ENCODE measurements at places on chromosomes 5 and 9.

- H3K4me3 ChIP-seq, result no peak overlapping the region
- H3K4me1 ChIP-seq, result no peaks in the 10 kb centered on the region
- no peaks in the 10 kb centered on the region for H3K36me3 ChIP-seq
- H3K27me3 ChIP-seq, result peaks cover 7% of the 10 kb centered on the region
Measured at GRCh38 chr5:137199966-137200365, 299.2 kb downstream of the SPOCK1 start.

GRCh38 chr5:135170500-135170899, 136.5 kb upstream of the PITX1 start:
- H3K36me3 ChIP-seq, result peaks cover 3% of the 10 kb centered on the region
- DNase-seq, result no peak
- no peak overlapping the region for H3K4me3 ChIP-seq
- peaks cover 36% of the 10 kb centered on the region for H3K27me3 ChIP-seq
- no peak overlapping the region for H3K27ac ChIP-seq

DNA sequence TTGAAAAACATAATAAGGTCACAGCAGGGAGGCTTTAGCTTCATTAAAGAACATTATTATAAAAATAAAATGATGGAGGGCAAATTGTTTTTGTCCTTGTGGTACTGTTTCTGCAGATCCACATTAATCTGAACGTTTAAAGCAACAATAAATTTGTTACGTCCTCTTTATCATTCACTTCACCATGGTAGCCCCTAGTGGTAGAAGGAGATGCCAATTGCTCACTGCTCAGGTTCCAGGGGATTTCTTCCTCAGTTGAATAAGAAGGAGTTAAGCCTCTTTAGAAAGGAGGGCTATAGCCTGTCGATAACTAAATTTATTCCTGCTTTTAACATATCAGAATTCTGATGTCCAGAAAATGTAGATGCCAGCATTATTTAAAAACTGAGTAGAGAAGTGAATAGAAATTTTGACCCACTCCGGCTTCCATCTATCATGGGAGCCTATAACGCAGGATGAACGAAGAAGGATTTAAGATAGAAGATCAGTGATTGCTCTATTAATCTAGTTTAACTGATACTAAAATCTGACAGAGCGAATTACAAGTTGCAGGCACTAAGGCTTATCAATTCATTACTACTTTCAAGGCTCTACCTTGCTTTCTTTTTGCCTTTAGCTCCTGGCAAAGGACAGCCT, 692.3 kb downstream of the PTPRD start:
- peaks cover 7% of the 10 kb centered on the region for H3K4me1 ChIP-seq
- no peaks in the 10 kb centered on the region for H3K36me3 ChIP-seq
- DNase-seq, result no peak
- H3K27me3 ChIP-seq, result no peaks in the 10 kb centered on the region

DNA sequence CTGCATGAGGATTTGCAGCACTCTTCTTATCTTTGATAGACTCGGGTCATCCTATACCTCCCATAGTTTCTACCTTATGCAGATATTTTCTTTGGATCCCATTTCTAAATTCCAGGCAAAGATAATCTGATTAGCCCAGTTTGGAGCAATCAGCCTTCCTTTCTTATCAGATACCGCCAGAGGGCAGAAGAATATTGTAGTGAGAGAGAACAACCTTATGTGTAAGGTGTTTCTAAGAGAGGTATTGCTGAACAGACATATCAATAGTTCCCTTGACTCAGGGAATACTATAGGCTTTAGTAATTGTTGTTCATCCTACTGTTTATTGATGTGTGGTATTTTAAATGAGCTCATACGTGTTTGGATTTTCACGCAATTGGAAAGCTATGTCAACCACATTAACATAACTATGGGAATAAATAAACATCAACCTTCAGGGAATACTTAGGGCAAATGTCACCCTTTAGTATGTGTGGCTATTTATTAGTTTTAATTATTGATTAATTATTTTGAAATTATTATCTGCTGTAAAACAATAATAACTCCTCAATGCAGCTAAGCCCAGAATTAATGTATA, 1435.2 kb upstream of the CDH9 start:
- DNase-seq, result no peak
- no peak overlapping the region for H3K4me3 ChIP-seq
- no peaks in the 10 kb centered on the region for H3K4me1 ChIP-seq

- no peaks in the 10 kb centered on the region for H3K27me3 ChIP-seq
- no peak overlapping the region for H3K27ac ChIP-seq
- no peaks in the 10 kb centered on the region for H3K4me1 ChIP-seq
- no peak overlapping the region for H3K4me3 ChIP-seq
- H3K36me3 ChIP-seq, result no peaks in the 10 kb centered on the region
Measured at GRCh38 chr9:14526504-14526903, 166.7 kb downstream of the ZDHHC21 start.

DNA sequence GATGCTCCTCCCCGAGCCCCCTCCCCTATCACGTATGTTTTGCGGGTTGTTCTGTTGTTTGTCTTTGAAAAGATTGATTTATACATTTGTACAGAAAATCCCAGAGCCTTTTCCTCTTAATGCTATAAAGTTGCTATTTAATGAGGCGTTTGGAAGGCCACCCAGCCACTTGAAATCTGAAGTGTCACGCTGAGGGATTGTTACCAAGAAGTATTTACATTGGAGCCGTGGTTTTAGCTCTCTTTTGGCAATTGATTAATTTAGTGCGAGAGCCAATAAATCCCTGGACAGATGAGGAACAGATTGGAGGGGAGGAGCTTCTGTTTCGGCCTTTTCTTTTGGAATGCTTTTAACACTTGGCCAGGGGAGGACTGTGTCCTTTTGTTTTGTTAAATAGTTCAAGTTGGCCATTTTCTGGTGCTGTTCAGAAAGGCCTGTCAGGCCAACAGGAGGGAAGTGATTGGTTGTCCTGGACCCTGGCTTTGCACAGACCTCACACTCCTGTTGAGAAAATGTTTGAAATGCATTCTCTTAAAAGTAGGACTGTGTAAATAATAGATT, 250.2 kb downstream of the PDZD2 start:
- no peak for DNase-seq
- H3K27ac ChIP-seq, result no peak overlapping the region
- H3K4me3 ChIP-seq, result no peak overlapping the region
- H3K27me3 ChIP-seq, result peaks cover 19% of the 10 kb centered on the region

GRCh38 chr9:91433180-91433579, 9.5 kb upstream of the NFIL3 start:
- H3K4me3 ChIP-seq, result no peak overlapping the region
- no peaks in the 10 kb centered on the region for H3K27me3 ChIP-seq
- no peaks in the 10 kb centered on the region for H3K36me3 ChIP-seq
- H3K27ac ChIP-seq, result no peak overlapping the region
- no peak for DNase-seq

DNA sequence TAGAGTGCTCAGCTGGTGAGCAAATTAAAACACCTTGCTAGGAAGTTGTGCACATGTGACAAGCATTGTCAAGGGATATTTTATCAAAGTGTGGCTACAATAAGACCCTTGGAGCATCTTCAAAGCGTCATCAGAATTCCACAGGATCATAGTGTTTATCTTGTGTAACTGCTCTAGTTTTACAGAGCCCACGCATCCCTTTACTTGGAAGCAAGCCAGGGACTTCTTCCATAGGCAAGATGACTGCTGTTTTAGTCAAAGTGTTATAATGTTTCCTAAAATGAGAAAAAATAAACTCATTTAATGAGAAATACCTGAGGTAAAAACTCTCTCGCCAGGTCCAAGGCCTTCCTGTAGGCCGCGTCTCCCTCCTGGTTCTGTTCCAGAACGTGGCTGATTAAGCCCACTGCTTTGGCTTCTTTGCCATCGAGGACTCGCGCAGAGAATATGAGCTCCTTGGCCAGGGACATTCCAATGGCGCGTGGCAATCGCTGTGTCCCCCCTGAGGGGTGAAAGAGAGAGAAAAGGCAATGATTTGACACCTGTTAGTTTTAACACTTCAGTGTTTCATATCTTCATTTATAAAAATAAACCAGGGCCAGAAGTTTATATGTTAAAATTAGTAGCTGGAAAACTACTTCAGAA, 141.1 kb downstream of the AUH start:
- no peak overlapping the region for H3K4me3 ChIP-seq
- H3K27me3 ChIP-seq, result no peaks in the 10 kb centered on the region
- H3K4me1 ChIP-seq, result no peaks in the 10 kb centered on the region
- no peaks in the 10 kb centered on the region for H3K36me3 ChIP-seq

GRCh38 chr9:100083448-100084127, 15.2 kb downstream of the ERP44 start:
- H3K4me3 ChIP-seq, result peak overlapping the region; percentile 41
- no peaks in the 10 kb centered on the region for H3K27me3 ChIP-seq
- H3K4me1 ChIP-seq, result peaks cover 86% of the 10 kb centered on the region
- H3K27ac ChIP-seq, result peak overlapping the region; percentile 57
- no peak for DNase-seq
- H3K36me3 ChIP-seq, result no peaks in the 10 kb centered on the region

DNA sequence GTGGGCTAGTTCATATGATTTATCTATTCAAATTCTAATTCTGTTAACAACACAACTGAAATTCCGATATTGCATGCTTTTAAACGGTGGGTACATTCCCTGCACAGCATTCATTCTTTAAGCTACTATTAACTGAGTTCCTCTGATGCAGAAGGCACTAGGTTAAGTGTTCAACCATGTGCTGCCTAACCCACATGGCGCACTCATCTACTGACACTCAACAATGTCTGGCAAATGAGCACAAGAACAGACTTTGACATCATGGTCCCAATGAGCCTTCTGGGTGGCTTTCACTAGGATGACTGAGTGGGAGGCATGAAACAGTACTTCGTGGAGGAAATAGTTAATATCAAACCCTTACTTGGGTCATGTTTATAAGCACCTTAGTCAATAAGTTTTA, 10.2 kb downstream of the NREP start:
- no peak overlapping the region for H3K27ac ChIP-seq
- H3K36me3 ChIP-seq, result no peaks in the 10 kb centered on the region
- no peak for DNase-seq
- no peak overlapping the region for H3K4me3 ChIP-seq
- no peaks in the 10 kb centered on the region for H3K4me1 ChIP-seq

DNA sequence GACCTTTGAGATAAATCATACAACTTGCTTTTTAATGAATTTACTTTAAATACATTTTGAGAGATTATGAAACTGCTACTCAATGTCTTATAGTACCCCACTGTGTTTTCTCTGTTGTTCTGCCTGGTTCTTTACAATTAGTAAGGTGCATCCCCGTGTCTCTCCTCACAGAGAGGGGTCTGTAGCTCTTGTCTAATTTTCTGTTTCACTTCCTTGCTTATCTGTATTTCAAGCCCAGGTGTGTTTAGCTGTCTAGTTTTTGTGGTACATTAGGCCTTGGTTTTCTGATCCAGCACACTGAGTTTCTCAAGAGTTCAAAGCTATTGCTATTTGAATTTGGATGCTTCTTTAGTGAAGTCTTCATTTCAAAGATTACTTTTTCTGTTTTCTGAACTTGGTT, 105.1 kb downstream of the MAST4 start:
- no peak for DNase-seq
- no peak overlapping the region for H3K27ac ChIP-seq
- no peaks in the 10 kb centered on the region for H3K4me1 ChIP-seq
- no peak overlapping the region for H3K4me3 ChIP-seq

- no peak overlapping the region for H3K27ac ChIP-seq
- no peak overlapping the region for H3K4me3 ChIP-seq
- peaks cover 36% of the 10 kb centered on the region for H3K27me3 ChIP-seq
- no peak for DNase-seq
- no peaks in the 10 kb centered on the region for H3K4me1 ChIP-seq
Measured at GRCh38 chr5:77912721-77913120, 136.6 kb upstream of the TBCA start.

- H3K4me1 ChIP-seq, result peaks cover 1% of the 10 kb centered on the region
- DNase-seq, result no peak
- H3K4me3 ChIP-seq, result no peak overlapping the region
- no peaks in the 10 kb centered on the region for H3K27me3 ChIP-seq
Measured at GRCh38 chr9:130870491-130871381, 25.9 kb downstream of the QRFP start.

- no peak overlapping the region for H3K4me3 ChIP-seq
- no peak for DNase-seq
- peaks cover 50% of the 10 kb centered on the region for H3K36me3 ChIP-seq
- peaks cover 5% of the 10 kb centered on the region for H3K4me1 ChIP-seq
- no peak overlapping the region for H3K27ac ChIP-seq
- H3K27me3 ChIP-seq, result no peaks in the 10 kb centered on the region
Measured at GRCh38 chr9:98067184-98067583, 10.7 kb downstream of the NANS start.

DNA sequence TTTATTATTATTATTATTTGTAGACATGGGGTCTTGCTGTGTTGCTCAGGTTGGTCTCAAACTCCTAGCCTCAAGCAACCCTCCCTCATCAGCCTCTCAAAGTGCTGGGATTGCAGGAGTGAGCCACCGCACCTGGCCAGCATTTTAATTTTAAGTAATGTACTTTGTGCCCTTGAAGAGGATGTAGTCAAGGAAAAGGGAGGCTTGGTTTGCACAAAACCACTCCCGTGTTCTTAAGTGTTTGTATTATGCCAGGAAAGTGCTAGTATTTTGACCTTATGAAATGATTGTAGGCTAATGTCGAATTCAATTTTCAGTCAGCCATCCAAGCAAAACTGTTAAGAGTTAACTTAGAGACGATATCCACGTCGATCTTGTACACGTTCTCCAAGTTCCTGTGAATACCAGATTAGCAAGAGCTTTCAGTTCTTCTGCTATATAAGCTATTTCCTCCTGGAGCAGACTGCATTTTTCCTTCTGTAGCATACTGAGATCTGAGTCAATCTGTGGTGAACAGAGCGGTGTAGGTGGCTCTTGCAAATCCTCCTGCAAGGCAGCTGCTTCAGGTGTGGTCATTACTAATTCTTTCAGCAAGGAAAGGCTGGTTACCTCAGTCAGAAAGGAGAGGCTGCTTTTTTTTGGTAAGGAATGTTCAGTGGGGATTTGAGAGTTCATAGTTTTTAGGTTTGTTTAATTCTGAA, 23.7 kb downstream of the CCDC171 start:
- no peaks in the 10 kb centered on the region for H3K36me3 ChIP-seq
- H3K27ac ChIP-seq, result no peak overlapping the region
- H3K27me3 ChIP-seq, result no peaks in the 10 kb centered on the region
- H3K4me1 ChIP-seq, result no peaks in the 10 kb centered on the region
- H3K4me3 ChIP-seq, result no peak overlapping the region

GRCh38 chr9:19156805-19157204, 29.5 kb upstream of the PLIN2 start:
- H3K36me3 ChIP-seq, result peaks cover 7% of the 10 kb centered on the region
- no peak for DNase-seq
- H3K27ac ChIP-seq, result no peak overlapping the region
- no peaks in the 10 kb centered on the region for H3K27me3 ChIP-seq
- H3K4me1 ChIP-seq, result peaks cover 14% of the 10 kb centered on the region
- no peak overlapping the region for H3K4me3 ChIP-seq

Measured in effector memory CD8-positive, alpha-beta T cell (primary cell).